ENCODE measurements at places on chromosomes 2 and 18.

GRCh38 chr2:42934580-42935186, 142.3 kb upstream of the HAAO start:
- DNase-seq = no peak

DNA sequence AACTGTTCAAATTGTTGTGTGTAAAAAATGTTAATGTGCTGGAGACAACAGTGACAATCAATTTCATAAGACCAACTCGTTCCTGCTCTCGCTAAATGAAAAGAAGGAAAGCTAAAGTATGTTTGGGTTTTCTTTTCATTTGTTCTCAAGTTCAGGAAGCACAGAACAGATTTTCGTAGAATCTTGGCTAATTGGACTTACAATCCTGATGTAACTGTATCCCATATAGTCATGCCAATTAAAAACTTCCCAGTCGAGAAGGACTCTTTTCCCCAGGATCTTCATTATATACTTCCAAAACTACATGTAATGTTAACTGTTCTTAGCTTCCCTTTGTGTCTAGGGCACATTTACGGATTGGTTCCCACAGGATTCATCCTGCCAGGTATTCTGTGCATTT, 135.4 kb upstream of the ITGB6 start:
- DNase-seq = no peak

- DNase-seq = no peak
Observed at GRCh38 chr2:31531101-31531500, 49.6 kb downstream of the SRD5A2 start.

DNA sequence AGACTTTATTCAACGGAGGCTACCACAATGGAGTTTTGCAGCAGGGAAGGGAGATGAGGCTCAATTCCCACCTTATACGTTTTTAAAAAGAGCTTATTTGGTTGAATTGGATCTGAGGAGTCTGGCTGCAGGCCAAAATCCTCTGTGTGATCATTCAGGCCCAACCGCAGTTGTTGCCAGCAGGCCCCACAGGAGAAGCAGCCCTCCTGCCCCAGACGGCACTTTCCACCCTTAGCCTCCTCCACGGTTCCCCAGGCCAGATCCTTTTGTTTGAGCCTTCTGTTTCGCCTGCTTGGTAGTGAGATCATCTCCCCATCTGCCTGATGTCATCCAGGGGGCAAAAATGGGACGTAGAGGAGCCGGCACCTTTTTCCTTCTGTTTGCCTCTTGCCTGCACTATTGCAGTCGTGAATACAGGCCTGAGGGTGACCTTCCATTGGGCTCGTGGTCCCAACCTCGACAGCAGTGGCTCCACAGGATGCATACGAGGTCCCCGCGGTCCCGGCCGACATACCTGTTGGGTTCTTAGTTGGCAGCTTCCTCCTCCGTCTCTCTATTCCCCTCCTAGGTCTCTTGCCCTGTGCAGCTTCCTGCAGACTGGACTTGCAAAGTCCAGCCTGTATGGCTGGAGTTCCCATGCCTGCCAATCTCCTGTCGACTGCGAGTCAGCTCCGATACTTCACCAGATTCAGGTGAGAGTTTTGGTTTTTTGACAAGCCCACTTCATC, 9.3 kb upstream of the GPR35 start:
- DNase-seq = no peak

GRCh38 chr2:69943000-69943842, 18.2 kb downstream of the ASPRV1 start:
- DNase-seq = no peak

DNA sequence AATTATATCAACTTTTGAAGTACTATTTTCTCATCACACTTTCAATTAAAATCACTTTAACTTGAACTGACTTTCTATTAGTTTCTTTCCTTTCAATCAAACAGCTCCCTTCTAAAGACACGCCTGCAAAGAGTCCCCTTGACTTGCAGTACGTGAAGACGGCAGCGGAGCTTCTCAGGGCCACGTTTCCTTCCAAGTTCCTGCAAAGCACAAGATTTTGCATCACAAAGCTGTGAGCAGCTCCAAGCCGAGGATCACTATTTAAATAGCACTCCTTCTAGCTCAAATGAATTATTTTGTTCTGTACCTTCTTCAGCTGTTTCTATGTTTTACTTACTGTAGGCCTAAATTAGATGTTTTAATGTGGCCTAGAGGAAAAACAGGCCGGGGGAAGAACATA, 30.8 kb downstream of the SH3YL1 start:
- no peak for DNase-seq

- DNase-seq = no peak
Observed at GRCh38 chr2:232134939-232135338, 173.4 kb downstream of the DIS3L2 start.

- DNase-seq = peak; percentile 81
Observed at GRCh38 chr2:182616471-182617393, 99.3 kb upstream of the DNAJC10 start.

- DNase-seq = peak; percentile 38
Observed at GRCh38 chr2:162072181-162072702, 1.8 kb downstream of the DPP4 start.

- no peak for DNase-seq
Observed at GRCh38 chr2:130313812-130314334, 28.8 kb upstream of the IMP4 start.

GRCh38 chr2:23400703-23401102, 15.7 kb downstream of the KLHL29 start:
- DNase-seq = no peak

- DNase-seq = no peak
Observed at GRCh38 chr2:69032336-69032735, 19.4 kb downstream of the ANTXR1 start.

DNA sequence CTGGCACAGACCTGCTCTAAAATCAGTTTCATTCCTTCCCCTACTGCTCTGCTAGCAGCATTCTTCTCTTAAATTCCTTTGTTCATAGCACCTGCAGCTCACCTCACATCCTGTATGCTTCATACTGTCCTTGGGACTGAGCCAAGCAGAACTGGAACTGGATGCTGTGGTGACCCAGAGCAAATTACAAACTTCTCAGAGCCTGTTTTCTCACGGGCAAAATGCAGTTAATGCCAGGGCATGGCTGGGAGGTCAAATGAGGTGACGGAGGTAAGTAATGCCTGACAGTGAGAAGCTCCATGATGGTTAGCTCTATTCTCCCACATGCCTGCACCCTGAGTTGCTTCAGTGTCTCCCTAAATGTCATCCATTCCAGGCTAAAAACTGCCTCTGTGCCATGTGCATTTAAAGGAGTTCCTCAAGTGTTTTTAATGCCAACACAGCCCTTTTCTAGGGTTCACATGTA, 29.7 kb downstream of the C2orf42 start:
- no peak for DNase-seq

GRCh38 chr2:109213646-109214433, 84.8 kb downstream of the SH3RF3 start:
- DNase-seq = no peak

DNA sequence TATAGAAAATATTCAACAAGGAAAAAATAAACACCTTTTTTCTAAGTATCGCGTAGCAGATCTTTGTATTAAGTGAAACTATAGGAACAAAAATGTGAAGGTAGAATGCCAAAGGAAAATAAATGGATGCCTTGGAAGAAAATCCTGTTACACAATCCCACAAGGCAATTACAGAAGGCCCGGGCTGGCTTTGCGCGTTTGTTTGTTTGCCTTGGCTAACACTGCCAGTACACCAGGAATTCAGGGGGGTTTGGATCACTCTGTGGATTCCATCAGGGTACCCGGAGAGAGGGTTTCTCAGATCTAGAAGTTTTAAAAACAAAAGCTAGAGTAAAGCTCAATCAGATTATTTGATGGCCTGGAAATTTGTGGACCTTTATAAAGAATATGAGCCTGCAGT, 478.3 kb downstream of the FBXO15 start:
- no peak for DNase-seq

DNA sequence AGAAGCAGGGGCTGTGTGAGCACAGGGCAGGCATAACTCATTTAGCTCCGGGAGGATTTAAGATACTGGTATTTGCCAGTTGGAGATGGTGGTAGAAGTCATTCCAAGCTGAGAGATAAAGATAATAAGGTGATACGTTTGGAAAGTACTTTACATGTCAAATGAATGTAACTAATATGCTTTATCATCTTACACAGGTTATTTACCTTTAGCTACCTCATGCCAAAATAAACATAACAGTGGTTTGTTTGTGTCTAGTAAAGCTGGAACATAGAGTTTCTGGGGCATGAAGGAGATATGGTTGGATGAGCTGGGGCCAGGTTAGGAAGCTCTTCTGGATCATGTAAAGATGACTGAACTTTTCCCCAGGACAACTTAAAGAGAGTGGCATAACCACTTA, 126.9 kb upstream of the PIK3C3 start:
- no peak for DNase-seq

DNA sequence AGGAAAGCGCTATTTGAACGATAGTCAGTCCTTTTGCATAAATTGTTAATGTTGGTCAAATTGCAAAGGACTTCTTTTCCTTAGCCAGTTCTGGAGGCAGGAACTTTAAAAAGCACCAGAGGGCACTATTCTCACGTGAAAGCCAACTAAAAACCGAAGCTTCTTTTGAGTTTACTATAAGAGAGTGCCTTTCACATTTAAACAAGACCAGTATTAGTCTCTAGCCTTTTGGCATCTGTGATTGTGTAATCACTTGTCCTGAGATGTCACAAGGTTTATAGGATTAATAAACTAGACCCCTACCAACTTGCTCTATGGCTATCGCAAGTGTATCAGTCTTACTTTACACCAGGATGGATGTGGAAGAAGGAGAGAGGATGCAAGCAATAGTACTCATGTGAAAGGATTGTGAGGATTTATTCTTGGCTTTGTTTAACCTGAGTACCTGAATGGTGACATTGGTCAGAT, 14.4 kb upstream of the STAT4 start:
- peak; percentile 20 for DNase-seq

- no peak for DNase-seq
Observed at GRCh38 chr2:133705287-133705686, 137.0 kb upstream of the NCKAP5 start.

- DNase-seq = no peak
Observed at GRCh38 chr18:32881009-32881408, 108.2 kb upstream of the KLHL14 start.

DNA sequence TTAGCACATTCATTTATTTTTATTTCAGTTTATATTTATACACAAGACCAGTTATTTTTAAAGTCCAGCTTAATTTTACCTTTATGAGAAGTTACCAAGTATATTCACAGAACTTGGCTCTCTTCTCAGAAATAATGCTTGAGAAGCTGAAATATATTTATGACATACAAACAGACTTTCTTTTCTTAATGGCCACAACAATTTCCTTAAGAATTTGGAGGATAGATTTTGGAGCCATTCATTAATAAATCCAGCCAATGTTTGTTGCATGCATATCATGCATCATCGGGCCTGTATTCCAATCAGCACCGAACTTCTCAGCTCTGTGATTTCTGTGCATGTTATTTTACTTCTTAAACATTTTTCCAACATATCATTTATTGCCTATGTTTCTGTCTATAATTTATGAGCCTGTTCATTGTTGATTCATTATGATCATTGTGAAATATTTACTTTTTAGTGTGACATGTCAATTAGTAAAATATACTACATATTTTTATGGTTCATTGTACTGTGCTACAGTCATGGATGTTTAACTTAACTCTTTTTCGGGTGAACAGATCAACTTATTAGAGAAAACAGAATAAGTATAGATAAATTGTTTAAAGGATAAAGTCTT, 3.5 kb downstream of the GULP1 start:
- no peak for DNase-seq

GRCh38 chr18:10950876-10951630, 198.3 kb downstream of the PIEZO2 start:
- no peak for DNase-seq

DNA sequence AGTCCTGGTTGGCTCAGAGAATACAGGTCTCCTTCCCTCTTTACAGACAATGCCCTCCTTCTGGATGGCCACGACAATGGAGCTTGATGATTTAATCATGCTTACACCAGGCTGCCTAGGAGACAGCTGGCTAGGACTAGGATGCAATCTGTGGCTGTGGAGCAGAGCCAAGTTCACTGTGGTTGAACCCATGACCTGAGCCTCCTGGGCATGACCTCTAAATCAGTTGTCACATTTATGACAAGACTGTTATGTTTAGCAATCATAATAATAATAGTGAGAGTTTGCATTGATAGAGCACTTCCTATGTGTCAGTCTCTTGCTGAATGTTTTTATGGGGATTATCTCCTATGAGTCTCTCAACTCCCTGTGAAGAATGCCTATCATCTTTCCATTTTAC, 244.1 kb downstream of the ICOS start:
- no peak for DNase-seq

DNA sequence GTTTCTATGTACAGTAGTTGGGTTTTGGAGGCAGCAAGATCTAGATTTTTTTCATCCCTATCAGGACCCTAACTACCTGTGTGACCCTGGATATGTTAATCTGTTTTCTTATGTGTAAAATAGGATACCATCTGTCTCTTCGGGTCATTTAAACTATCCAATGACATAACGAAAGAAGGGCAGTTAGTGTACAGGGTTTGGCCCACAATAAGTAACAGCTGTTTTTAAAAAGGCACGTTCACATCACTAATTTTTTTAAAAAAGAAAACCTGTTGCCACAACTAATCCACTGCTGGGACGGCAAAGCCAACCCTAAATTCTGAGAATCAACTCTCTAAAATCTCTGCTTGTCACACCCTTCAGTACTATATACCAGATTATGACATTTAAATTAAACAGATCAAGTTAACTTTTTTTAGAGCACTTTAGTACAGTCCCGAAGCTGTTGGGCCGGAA, 869 bp downstream of the USP40 start:
- DNase-seq = peak; percentile 26

- no peak for DNase-seq
Observed at GRCh38 chr2:1049691-1050090, 99.0 kb downstream of the SNTG2 start.

- DNase-seq = no peak
Observed at GRCh38 chr2:8636041-8636491, 45.8 kb upstream of the ID2 start.

- DNase-seq = no peak
Observed at GRCh38 chr2:162591403-162592083, 247.0 kb downstream of the KCNH7 start.

DNA sequence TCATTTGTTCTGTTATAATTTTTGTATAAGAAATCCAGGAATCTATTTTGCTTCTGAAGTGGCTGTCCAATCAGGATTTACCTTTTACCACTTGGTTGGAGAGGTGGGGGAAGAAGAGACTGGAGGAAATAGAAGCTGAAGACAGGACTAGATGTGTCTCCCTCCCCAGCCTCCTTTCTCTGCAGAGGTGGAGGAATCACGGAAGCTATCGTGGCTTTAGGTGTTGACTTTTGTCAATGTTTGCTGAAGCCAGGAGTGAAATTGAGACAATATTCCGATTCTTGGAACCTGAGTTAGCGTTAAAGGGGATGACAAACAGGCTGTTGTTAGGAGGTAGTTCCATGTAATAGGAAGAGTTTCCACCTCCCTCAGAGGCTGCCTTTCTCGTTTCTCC, 43.5 kb downstream of the PDCL3 start:
- DNase-seq = no peak

DNA sequence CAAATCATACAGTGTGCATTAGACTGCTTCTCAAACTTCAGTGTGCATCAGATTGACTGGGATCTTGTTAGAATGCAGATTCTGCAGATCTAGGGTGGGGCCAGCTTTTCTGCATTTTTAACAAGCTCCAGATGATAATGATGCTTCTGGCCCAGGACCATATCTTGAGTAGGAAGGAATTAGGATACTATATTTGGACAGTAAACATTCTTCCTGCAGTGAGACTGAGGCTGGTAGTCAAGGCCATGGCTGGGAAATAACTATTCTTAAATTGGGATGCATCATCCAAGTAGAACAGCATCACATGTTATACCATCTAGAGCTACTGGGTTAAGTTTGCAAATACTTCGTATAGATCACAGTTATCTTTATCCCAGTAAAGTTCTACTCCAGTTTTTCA, 28.4 kb upstream of the ARMC9 start:
- peak; percentile 82 for DNase-seq
